ENCODE measurements at places on chromosomes 11 and 22.

- DNase-seq = no peak
Measured at GRCh38 chr22:41407433-41407832, 25.7 kb downstream of the TEF start.

- DNase-seq = no peak
Measured at GRCh38 chr11:62792202-62792575, 383 bp upstream of the TMEM223 start.

- no peak for DNase-seq
Measured at GRCh38 chr22:48718818-48719500, 1108.7 kb downstream of the BRD1 start.

- peak; percentile 12 for DNase-seq
Measured at GRCh38 chr22:43110444-43110926, at the start of gene BIK. TSS of gene BIK (plus strand) at chr22:43110750. CDS start at chr22:43124023, 13,273 bp downstream.

DNA sequence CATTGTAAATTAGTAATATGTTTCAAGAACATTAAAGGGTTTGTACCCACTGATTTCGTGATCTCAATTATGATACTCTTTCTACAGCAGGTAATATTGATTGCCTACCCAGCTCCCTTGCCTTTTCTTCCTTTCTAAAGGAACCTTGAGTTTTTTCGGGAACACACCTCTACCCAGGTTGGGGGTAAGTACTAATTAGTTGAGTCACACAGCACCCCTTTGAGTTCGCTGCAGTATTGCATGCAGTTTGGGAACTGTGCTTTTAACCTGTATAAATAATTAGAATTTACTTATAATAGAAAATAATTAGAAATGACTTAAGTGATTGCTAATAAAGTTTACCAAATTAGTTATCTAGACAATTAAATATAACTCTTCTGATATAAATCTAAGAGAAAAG lies 24.9 kb downstream of the ARHGAP42 start:
- DNase-seq = no peak

DNA sequence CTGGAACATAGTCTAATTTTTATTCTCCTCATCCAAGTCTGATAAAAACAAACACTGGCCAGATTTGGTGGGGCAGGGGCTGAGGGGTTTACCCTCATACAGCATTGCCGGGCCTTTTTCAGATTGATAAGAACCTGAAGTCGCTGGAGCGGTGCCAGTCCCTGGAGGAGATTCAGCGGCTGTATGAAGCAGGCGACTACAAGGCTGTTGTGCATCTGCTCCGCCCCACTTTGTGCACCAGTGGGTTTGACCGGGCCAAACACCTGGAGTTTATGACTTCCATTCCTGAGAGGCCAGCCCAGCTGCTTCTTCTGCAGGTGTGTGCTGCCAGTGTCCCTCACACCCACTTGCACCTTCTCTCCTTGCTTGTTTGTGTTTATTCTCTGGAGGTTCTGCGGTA lies 55.8 kb downstream of the CABIN1 start:
- no peak for DNase-seq

DNA sequence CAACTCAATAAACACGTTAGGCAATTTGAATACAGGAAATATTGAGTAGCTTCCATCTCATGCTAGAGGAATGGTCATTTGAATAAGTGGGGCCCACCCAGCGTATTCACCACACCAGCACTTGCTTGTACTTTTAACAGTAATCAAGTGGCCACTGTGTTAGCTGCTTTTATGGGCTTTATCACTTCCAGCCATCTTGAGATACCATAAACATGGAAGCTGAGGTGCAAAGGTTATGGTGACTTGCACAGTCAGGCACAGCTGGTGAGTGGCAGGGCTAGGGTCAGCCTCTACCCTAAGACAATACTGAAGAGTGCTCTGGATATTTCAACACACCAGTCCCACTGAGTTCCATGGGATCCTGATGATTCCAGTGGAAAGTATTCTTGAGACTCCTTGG lies 6.7 kb downstream of the JOSD1 start:
- no peak for DNase-seq

- DNase-seq = no peak
Measured at GRCh38 chr11:31419138-31419537, 49.5 kb downstream of the DNAJC24 start.

DNA sequence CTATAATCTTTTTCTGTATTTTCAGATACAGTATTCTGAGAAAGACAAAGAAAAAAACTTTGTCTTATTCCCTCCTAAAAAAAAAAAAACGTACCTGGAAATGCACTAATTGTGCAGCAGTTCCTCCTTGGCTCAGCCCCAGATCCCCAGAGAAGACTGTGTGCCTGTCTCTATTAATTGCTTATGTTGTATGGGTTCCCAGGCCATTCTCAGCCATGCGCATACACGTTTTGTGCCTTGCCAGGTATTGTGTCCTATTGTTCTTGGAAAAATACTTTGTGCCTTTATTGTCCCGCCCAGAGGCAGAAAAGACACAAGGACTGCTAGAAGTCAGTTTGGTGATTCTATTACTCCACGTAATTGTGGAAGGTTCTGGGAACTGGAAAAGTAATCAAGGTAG lies 91.2 kb downstream of the PIWIL4 start:
- no peak for DNase-seq

DNA sequence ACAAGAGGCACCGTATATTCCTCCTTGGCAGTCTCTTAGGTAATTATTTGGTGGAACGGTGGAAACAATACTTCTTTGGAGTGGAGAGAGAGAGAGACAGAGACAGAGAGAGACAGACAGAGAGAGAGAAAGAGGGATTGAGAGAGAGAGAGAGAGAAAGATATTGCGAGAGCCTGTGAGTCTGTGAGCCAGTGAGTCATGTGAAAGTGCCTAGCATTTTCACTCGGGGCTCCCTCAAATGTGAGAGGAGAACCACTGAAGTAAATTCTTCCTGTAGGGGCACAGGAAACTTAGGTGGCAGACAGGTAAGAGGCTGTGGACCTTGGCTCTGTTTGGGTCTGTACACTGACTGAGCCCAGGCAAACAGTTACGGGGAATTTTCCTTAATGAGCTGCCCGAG lies 31.6 kb upstream of the SNX19 start:
- no peak for DNase-seq

GRCh38 chr22:22060200-22061084 lies 77.9 kb upstream of the TOP3B start:
- DNase-seq = peak; percentile 59

DNA sequence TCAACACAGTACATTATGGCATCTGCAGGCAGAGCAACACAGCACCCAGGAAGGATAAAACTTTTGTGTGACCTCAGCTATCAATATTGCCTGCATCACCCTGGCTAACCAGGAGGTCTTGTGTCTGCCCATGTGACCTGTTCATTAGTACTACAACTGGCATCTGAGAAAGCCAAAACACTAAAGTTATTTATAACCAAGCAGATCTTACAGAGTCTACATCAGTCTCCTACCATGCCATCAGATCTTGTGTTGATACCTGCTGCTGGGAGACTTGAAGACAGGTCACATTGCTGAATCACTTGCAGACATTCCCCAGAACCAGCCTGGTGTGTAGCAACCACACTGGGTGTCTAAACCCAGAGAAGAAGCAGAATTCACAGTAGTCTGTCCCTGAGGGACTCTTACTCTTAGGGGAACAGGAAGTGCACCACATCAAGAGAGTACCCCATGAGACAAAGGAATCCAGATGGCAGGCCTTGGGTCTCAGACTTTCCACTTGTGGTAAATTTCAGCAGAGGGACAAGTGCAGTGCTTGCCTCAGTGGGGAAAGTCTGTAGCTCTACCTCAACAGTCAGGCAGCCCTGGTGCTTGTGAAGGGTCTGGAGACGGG lies 7.0 kb downstream of the OR9G1 start:
- DNase-seq = no peak

- DNase-seq = no peak
Measured at GRCh38 chr11:33742249-33742851, 6.1 kb upstream of the CD59 start.

- peak; percentile 1 for DNase-seq
Measured at GRCh38 chr11:2515401-2516275, 70.8 kb downstream of the KCNQ1 start.

- DNase-seq = no peak
Measured at GRCh38 chr11:2531987-2532703, 87.3 kb downstream of the KCNQ1 start.

- DNase-seq = no peak
Measured at GRCh38 chr11:32006799-32007388, 84.0 kb upstream of the RCN1 start.

- no peak for DNase-seq
Measured at GRCh38 chr11:89147229-89147628, 30.4 kb upstream of the TYR start.

- no peak for DNase-seq
Measured at GRCh38 chr11:15711311-15711710, 596.6 kb downstream of the INSC start.

DNA sequence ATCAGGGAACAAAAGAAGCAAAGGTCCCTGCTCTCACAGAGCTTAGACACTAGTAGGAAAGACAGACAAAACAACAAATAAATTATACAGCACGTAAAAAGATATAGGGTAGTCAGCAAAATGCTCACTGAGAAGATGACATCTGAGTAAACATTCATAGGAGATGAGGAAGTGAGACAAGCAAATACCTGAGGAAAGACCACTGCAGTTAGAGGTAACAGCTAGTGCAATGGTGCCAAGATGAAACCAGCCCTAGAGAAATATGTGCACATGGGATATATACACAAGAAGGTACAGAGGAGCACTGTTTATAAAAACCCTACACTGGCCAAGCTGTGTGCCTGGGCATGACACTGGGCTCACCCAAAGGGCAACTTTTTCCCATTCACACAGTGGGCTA lies 9.8 kb downstream of the CYP2R1 start:
- no peak for DNase-seq

DNA sequence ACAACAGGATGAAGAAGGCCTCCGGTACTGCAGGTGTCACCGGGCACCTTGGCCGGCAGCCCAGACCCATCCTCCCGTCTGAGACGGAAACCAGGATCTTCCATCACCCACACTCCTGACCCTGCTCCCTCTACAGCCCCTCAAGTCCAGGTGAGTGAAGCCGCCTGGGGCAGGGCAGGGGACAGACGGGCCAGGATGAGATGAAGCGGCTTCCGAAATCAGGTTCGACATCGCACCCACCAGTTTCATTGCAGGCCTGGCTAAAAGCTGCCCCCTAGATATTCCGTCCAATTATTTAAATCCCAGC lies 639.1 kb downstream of the TBC1D22A start:
- no peak for DNase-seq

GRCh38 chr11:77113382-77114088 lies 10.9 kb downstream of the OMP start:
- DNase-seq = no peak

DNA sequence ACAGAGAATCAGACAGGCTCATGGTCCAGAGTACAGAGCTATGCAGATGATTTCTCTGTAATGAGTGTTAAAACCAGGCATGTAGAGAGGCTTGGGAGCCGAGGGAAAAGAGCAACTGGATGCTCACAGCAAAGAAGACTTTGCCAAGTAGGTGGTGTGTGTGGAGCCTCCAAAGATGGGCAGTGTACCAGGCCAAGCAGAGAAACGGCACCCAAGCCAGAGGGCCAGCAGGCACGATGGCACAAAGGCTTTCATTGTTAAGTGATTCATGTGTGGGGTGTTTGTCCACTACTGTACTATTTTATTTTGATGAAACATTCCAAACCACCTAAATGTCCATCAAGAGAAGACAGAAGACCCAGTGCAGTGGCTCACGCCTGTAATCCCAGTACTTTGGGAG lies 11.1 kb downstream of the RANGAP1 start:
- no peak for DNase-seq

GRCh38 chr22:27988704-27989103 lies 69.6 kb upstream of the PITPNB start:
- DNase-seq = no peak

- DNase-seq = no peak
Measured at GRCh38 chr11:19426756-19427403, 186.1 kb upstream of the E2F8 start.

GRCh38 chr11:130894322-130895025 lies 21.8 kb downstream of the SNX19 start:
- DNase-seq = peak; percentile 42

GRCh38 chr22:37282385-37282677 lies at the start of gene CYTH4:
TSS of gene CYTH4 (plus strand) at chr22:37282508. CDS start at chr22:37282570, 62 bp downstream.
- DNase-seq = peak; percentile 85

DNA sequence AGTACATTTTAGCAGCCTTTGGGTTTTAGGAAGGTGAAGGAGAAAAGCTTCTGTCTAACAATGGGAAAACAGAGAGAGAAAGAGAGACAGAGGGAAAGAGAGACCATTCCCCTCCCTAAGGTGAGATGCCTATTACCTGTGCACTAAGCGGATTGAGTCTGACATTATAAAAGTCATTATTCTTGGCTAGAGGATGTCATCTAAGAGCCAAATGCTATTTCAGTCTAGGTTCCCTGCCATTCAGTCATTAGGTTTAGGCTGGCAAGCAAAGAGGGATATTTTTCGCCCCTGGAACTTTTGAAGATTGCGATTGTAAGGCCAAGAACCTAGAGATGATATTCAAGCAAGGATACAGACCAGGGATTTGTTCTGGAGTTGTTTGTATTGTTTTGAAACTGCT lies 7.2 kb downstream of the BLID start:
- no peak for DNase-seq

- no peak for DNase-seq
Measured at GRCh38 chr11:11022125-11022730, 164.4 kb upstream of the ZBED5 start.

DNA sequence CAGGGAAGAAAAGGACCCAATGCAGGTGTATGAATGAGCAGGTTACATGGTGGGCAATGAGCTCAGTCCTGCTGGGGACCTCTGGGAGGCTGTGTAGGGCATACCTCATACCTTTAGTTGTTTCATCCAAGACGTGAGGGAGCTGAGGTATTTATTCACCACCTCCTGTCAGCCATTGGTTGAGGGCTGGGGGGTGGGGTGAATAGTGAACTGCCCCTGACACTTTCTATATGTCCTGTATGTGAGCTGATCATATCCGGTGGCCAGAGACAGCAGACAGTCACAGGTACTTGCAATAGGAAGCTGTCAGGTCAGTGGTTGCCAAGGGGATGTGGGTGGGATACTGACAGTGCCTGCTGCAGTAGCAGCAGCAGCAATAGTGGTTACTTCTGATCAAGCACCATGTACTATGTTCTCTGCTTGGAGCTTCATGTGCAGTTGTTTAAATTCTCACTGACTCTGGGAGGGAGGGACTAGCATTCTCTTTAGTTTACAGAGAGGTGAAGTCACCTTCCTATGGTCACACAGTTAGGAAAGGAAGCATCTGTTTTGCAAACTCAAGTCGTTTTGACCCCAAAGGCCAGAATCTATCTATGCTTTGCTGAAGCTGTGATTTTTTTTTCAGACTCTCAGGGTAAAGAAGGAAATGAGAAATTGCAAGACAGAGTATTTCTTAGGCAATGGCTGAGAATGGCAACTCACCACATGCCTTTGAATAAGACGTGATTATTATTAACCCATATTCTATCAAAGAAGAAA lies 54.0 kb downstream of the MIAT start:
- DNase-seq = no peak

- no peak for DNase-seq
Measured at GRCh38 chr11:66142370-66143263, 72.5 kb downstream of the PACS1 start.

DNA sequence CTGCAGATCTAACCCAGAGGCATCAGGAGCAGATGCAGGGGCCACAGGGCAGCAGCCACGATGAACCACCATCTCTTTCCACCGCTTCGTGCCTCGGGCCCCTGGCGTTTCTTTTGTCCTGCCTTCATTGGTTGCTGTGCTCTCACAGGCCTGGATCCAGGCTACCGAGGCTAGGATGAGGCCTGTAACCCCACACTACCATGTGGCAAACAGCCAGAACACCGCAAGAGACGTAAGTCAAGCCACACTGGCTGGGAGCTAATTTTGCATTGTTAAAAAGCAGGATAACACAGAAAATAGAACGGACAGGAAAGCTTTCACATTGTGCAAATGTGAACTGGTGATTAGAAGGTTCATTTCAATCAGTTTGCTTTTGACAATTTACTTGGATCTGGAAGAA lies 15.7 kb upstream of the ARFGAP3 start:
- no peak for DNase-seq

- DNase-seq = no peak
Measured at GRCh38 chr22:36222887-36223450, 16.4 kb downstream of the APOL2 start.

Data from stimulated activated effector memory CD8-positive, alpha-beta T cell treated with anti-CD3 and anti-CD28 coated beads, Interleukin-12 subunit alpha, Interleukin-12 subunit beta, amount 100 ng/mL, for 72 hours (primary cell).